Inflammatory macrophage treated with lipopolysaccharide for 1 hour (primary cell): ENCODE measurements at places on chromosomes 1 and 21.

DNA sequence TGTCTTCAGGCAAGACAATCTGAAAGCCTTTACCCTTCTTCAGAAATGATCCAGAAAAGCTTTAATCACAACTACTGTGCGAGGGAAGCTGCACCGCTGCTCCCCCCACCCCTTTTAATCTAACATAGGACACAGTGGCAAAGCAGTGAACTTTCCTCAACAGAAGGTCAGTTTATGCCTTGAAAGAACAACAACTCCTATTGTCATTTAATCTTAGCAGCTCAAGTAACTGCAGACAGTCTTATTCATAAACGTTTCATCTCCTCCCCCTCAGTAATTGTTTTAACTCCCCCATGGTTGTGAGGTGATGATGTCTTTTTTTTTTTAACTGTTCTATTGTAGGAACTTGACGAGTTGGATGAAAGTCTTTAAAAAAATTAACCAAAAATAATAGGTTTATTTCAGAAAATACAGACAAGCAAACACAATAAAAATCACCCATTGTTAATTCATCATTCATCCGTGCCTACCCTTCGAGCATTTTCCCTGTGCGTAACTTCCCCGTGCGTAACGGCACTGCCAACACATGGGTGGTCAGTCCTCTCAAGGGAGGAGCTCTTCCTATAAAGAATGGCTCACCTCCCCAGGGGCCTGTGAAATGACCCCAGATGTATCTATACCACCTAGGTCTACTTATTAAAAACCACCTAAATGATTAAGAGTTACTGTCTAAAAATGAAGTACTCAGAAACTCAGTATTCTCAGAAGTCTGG, 3.3 kb upstream of the ADAR start:
- DNase-seq = no peak

DNA sequence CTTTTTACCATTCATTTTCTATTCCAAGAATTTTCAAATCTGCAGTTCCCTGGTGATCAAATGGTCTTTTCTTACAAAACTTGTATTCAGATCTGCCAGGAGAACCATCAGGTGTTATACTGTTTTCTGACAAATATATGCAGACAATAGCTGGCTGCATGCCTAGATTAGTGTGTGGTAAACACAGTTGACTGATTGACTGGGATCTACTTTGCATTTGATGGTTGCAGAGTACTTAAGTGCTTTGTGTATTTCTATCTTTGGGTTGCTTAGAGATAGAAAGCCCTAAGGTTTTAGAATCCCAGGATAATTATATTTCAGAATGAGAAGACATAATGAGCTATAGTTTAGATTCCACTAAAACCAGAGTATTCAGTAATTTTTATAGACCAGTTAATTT, 102.0 kb upstream of the CHODL start:
- no peak for DNase-seq

- DNase-seq = no peak
These were observed 112.3 kb upstream of the IFFO2 start for GRCh38 chr1:19068639-19069276.

DNA sequence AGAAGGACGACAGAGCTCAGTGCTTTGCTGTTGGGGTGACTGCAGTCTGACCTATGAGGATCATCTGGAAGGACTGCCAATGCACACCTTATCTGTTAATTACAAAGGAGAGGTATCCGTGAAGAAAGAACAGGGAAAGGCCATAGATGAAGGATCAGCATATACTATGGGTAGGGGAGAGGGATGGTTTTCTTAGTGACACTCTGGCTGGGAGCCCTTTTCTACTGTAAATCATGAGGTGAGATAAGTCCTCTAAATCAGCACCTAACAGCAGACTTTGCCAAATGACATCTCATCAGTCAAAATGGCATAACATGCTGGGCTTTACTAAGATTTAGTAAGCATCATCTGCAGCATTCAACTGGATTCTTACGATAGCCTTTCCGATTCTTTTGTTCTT, 100.0 kb downstream of the PLPPR5 start:
- DNase-seq = no peak

- no peak for DNase-seq
These were observed 513 bp upstream of the HHAT start for GRCh38 chr1:210328032-210328745.

DNA sequence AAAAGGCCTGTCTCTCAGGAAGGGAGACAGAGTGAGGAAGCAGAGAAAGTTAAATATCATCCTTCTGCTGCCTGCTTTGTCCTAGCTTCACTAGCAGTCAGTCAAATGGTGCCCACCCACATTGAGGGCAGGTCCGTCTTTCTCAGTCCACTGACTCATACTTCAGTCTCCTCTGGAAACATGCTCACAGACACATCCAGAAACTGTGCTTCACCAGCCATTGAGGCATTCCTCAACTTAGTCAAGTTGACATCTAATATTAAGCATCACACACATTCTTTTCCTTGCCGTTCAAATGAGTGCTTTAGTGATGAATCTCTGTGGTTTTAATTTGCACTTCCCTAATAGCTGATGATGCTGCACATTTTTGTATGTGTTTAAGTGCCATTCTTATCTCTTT, 777.8 kb upstream of the PRMT6 start:
- no peak for DNase-seq

- DNase-seq = no peak
These were observed 107.0 kb downstream of the SLC5A9 start for GRCh38 chr1:48329486-48329885.

GRCh38 chr1:199522338-199522737, 505.2 kb upstream of the NR5A2 start:
- DNase-seq = no peak

- DNase-seq = no peak
These were observed 24.6 kb upstream of the CASQ2 start for GRCh38 chr1:115793162-115793561.

DNA sequence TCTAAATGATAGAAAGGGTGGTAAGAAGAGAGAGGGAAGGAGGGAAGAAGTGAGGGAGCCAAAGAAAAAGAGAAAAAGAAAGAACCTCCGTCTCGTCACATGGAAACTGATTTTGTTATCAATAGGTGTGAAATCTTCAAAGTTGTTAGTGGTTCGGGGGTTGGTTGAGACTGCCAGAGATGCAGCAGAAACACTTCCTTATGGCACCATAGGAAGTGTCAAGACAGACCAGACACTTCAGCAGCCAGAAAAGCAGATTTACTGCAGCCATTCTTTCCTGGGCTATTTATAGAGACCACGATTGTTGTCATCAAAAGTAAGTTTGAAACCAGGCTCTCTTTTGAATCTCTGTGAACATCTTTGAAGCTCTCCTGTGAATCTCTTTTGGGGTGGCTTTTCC, 150.5 kb downstream of the PLPPR5 start:
- no peak for DNase-seq

DNA sequence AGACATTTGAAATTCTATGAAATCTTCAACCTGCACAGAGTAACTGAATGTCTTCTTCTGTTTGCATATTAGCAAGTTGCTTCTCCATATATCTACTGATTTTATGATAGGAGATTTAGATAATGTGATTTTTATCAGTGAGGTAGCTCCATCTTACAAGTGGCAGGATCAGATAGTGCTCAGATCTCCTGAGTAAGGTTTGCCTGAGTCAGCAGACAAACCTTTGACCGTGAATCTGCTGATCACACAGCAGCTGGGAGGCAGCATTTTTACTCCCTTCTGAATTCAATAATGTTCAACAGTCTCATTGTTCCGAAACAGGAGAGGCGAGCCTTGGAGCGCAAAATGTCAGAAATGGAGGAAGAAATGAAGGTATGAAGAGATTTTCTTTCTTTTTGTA, 141.4 kb downstream of the SYT2 start:
- DNase-seq = no peak

- DNase-seq = peak; percentile 73
These were observed 39.0 kb downstream of the MRPL39 start for GRCh38 chr21:25568246-25568645.

DNA sequence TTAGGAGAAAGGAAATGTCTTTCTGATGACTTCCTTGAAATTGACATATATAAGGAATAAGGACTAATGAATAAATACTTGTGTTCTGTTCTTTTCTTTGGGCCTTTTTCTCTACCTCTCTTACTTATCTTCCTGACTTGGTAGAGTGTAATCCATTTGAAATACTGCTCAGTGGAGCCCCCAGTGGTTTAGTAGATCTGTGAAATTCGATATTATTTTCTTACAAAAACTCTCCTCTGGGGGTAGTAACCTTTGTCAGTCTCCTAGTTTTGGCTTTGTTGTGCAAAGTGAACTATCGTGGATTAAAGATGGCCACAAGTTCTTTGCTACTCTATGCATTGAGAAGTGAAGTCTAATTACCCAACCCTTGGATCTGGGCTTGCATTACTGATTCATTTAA, 48.8 kb downstream of the DUSP10 start:
- no peak for DNase-seq

DNA sequence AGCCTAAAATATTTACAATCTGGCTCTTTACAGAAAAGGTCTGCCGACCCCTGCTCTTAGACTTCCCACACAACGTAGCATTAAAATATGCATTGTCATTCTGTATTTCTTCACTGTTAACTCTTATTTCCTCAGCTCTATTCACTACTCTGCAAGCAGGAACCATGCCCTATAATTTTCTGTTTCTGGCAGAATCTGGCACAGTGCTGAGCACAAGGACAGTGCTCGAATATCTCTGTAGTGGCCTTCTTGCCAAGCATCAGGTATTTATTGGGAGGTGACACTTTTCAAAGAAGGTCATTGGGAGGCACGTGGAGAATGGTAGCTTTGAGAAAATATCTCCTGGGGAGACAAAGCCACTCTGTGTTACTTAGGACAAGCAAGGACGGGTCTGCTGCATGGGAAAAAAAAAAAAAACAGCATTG, 77.9 kb downstream of the PSMG1 start:
- peak; percentile 68 for DNase-seq

DNA sequence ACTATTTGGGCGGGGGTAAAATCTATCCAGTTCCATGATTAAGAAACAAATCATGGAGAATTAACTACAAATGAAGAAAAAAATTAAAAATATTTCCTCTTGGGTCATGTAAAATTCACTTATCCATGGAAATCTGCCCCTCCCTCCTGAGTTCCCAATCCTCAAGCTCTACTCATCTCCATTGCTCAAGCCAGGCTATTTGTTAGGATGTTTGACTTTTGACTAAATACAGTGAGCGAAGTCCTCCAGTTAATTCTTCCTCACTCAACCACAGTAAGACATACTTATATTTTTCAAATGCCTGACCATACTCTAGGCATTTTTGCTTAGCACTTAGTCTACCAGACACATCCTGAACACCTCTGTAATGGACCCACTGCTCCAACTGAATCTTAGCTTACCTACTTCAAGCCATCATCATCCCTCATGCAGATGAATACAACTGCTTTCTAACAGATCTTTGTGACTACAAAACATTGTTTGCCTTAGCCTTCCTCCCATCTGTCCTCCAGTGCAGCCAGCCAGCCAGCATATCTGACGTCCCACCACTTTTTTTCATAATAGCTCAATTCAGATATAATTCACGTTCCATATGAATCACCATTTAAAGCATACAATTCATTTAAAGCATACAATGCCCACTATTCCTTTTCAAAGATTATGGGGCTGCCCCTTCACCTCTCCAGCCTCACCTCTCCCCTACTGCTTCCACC, 154.2 kb downstream of the RERE start:
- no peak for DNase-seq

GRCh38 chr1:186420923-186421322, 40.0 kb downstream of the PDC start:
- no peak for DNase-seq

DNA sequence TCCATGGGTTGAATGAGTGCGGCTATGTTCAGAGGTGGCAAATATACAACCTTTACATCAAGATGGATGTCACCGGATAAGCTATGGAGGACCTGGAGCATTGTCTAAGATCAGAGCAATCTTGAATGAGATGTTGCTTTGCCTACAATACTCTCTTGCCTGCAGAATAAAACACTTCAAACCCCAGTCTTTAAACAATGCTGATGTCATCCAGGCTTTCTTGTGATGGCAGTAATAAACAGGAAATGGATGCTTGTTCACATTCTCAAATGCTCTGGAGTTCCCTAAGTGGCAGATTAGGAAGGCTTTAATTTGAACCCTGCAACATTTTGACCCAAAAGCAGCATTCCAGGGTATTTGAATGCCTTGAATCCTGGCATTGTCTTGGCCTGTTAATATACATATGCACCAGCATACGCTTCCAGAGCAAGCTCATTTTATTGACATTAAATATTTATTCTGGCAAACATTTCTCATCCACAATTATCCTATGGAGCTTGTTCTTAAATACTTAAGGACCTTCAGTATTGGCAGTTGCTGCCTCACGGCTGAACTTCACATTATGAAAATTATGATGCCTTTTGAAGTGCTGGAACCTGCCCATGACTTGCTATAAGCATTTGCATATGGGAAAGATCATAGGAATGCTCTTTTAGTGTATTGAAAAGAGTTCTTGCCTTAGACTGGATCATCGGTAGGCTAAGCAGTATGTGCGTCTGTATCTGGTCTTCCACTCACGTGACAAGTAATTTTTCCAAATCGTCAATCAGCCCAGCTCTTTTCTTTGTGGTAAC, 422.7 kb downstream of the SIPA1L2 start:
- DNase-seq = no peak

- DNase-seq = no peak
These were observed 47.6 kb downstream of the RHOU start for GRCh38 chr1:228782662-228783417.

DNA sequence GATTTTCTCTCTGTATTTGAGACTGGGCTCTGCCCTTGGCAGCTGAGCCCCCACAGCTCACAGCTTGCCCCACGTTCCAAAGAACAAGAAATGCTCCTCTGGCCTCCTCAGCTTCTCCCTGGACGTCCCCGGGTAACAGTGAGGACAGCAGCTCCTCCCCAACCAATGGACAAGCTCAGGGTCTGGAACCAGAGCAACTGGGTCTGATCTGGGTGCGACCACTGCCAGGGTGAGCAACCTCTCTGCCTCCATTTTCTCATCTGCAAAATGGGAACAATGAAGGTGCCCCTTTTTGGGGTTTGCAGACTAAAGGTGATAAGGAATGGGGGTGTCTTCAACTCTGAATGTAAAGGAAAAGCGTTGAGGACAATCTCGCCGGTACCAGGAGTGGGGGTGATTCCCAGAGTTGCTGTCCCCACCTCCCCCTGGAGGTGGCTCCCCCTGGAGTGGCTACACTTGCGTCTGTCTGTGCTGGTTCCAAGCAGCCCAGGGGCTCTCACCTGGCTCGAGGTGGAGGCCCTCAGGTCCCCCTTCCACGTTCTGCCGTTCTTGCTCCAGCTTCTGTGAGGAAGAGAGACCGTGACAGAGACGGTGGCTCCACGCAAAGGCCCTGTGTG, 6.9 kb downstream of the C21orf58 start:
- DNase-seq = no peak

DNA sequence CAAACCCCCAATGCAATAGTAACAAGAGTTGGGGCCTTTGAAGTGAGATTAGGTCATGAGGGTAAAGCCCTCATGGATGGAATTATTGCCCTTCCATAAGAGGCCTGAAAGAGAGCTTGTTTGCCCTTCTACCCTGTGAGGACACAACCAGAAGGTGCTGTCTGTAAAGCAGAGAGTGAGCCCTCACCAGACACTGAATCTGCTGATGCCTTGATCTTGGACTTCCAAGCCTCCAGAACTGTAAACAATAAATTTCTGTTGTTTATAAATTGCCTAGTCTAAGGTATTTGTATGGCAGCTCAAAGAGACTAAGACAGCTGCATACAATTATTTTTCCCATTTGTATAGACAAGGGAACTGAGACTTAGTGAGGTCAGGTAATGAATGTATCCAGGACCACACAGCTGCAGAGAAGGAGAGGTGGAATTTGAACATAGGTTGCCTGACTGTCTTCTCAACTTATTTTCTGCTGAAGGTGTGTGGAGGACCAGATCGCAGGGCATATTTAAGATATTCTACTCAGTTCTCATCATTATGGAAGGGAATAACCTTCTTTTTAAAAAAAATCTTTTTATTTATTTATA, 18.7 kb downstream of the IL23R start:
- no peak for DNase-seq
